ENCODE measurements at places on chromosomes 3 and 15.

DNA sequence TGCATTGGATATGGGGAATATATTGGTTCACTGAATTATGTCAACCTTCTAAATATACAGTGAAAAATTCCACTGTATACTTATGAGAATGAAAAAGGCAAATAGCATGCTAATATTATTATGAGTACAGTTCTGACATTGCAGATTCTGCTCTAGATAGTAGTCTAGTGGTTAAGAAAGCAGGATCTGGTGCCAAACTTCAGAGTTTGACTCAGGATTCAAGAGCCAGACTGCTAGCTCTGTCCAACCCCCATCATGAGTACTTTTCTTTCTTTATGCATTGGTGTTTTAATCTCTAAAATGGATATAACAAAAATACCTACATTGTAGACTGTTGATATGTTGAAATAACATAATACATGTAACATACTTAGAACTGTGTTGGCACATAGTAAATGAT lies 57.3 kb upstream of the PLSCR4 start:
- no peak for DNase-seq

GRCh38 chr15:79981831-79982455 lies 10.9 kb upstream of the BCL2A1 start:
- no peak for DNase-seq

DNA sequence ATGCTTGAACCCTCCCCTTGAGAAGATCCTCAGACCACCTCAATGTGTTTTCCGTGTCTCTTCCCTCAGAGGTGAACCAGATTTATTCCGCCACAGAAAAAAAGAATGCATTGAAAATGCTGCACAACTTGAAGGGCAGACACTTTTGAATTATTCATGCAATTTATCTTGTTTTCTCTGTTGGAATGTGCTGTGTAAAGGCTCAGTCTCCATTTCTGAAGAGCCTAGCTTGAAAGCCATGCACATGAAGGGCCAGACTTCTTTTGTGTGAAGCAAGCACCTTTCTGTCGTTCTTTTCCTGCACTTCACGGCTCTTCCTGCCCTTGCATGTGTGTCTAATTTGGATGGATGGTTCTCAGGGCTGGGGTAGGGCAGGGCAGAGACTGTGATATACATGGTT lies 79.0 kb upstream of the ATP13A5 start:
- DNase-seq, result no peak

- DNase-seq, result peak; percentile 92
Observed at GRCh38 chr15:39919748-39920509, at the start of gene GPR176. Gene GPR176, minus strand, starts transcription at chr15:39920266. Its CDS starts 240 bp downstream, at chr15:39920026.

- peak; percentile 95 for DNase-seq
Observed at GRCh38 chr15:89057506-89058133, 30.6 kb upstream of the ABHD2 start.

DNA sequence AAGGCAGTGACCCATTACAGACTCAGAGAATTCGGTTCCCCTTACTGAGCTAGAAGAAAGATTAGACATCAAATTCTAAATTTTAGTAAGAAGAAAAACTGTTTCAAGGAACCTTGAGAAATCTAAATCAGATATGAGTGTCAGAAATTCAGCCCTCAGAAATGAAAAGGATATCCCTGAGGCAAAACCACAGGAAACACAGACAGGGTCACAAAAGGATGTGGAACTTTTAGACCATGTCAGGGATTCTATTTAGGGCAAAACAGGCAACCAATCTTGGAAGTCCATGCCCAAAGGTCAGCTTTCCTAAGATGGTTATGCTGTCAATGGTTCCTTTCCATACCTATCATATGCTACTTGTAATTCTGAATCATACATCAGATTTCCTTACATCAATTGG lies 31.6 kb downstream of the SHOX2 start:
- no peak for DNase-seq

- DNase-seq, result no peak
Observed at GRCh38 chr3:190122198-190122771, 1.6 kb upstream of the P3H2 start.

- DNase-seq, result no peak
Observed at GRCh38 chr3:126111566-126112475, 27.9 kb upstream of the SLC41A3 start.

DNA sequence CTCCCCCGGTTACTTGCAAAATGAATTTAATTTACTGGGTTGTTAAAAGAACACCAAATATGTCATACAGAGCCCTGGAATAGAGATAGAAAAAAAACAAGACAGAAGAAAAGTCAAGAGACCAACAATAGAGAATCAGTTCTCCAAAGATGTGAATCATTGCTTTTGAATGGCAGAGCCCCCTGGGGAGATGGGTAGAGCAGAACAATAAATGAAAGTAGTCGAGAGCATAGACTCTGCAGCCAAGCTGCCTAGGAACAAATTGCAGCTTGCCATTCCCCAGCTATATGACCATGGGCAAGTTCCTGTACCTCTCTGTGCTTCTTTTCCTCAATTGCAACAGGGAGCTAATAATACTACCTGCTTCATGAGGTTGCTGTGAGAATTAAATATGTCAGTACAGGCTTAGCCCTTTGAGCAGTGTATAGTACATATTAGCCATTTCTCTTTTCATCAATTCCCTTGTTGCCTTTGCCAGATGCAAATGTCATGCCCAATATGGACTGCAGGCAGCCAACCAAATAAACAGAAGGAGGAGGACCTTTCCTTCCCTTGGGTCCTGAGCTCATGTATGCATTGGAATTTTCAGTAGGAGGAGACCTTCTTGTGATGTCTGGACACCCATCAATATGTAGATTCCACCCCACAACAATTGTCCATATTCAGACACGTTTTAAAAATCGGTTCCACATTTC lies 25.0 kb upstream of the BFSP2 start:
- no peak for DNase-seq

DNA sequence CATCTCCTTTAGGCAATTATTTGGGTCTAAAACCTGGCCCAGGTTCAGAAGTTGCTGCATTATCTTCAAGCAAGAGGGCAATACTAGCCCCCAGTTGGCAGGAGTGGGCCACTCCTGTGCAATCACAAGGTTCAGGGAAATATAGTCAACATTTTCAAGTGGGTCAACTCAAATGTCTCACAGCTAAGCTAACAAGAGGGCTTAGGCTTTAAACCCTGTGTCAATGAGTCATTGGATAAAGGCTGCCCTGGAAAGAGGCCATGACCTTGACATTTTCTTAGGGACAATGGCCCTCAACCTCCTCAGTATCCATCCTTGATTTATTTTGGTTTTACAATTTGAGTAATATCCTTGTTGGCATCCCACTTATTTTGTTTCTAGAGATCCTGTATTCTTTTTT lies 73.5 kb upstream of the DCP1A start:
- DNase-seq, result no peak

- DNase-seq, result no peak
Observed at GRCh38 chr3:2595486-2595885, 496.8 kb downstream of the CNTN4 start.

GRCh38 chr3:144119633-144120032 lies 148.0 kb downstream of the DIPK2A start:
- no peak for DNase-seq

DNA sequence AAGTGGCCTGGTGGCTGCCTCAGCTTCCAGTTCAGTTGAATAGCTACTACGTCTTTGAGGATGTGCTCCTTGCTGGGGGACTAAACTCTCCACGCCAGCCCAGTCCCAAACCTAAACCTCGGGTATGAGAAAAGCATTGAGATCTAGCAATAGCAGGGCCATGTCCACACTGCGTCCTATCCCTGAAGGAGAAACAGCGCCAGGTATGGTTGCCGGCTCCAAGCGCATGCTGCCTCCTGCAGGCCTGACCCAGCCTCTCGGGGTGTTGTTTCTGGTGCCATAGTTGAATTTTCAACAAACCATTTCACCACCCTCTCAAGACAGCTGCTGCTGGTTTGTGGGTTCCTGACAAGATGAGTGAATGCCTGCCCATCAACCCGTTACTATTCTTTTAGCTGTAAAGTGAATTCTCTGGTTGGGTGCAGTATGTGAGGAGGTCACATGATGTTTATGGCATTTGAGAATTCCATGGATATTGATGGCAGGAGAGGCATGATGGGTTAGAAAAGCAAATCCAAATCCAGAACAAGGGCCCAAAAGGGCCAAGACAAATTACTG lies 13.0 kb upstream of the SLC28A1 start:
- no peak for DNase-seq

DNA sequence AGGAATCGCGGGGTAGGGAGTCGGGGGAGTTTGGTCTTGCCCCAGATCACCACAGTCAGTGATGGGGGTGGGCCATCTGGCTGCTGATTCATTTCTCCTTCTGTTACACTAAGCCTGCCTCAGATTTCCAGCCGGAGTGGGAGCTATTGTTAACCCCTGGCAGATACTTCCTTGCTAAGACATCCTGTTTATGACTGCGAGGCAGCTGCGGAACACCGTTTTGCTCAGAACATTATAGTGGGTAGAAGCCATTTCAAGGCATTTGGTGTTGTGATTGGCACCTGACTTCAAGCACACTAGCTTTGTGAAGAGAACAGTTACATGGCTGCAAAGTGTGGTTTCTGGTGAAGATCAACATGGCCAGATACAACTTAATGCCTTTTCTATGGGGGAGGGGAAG lies 73.8 kb downstream of the FLNB start:
- DNase-seq, result no peak

DNA sequence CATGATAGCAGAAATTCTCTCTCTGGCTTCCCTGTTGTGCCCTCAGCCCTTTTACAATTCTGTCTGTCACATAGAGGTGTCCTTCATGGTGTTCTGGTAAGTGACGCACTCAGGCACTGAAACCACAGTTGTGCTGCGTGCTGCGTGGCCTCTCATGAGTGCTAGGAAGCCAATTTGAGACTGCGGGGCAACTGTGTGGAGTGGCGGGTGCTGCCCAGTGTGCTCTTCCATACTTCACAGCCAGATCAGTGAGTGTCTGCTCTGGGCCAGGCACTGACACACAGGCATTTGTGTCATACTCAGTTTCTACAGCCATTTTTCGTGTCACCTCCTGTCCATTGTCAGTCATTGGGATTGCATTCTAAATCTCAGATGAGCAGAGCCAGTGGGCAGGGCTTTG lies 133.1 kb upstream of the PLXNA1 start:
- DNase-seq, result no peak

DNA sequence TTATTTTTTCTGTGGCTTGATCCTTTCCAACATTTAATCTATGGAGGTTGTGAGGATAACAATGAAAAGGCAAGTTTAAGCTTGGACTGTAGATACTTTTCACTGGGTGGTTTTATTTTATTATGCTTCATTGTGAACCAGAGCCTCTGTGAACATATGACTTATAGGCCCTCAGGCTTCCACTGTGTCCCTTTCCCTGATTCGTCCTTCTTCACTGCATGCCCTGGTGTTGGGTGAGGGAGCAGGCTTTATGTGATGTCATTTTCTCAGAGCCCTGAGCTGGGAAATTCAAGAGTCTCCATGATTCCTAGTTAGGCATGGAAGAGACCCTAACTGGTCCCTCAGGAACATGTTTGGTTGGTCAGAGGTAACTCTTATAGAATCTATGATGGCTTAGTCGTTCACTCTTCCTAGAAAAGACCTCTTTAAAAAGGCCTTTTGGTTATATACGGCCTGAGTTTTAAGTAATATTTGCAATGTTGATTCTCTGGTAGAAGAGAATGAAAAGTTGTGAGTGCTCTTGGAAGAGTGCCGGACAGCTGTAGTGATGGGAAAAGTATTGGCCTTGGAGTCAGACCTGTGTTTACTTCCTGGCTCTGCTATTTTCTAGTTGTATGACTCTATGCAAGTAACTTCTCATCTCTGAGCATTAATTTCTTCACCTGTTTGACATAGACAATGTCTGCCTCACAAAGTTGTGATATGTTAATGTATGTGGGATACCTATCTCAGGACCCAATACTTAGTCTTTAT lies 168.4 kb downstream of the LPP start:
- DNase-seq, result no peak

DNA sequence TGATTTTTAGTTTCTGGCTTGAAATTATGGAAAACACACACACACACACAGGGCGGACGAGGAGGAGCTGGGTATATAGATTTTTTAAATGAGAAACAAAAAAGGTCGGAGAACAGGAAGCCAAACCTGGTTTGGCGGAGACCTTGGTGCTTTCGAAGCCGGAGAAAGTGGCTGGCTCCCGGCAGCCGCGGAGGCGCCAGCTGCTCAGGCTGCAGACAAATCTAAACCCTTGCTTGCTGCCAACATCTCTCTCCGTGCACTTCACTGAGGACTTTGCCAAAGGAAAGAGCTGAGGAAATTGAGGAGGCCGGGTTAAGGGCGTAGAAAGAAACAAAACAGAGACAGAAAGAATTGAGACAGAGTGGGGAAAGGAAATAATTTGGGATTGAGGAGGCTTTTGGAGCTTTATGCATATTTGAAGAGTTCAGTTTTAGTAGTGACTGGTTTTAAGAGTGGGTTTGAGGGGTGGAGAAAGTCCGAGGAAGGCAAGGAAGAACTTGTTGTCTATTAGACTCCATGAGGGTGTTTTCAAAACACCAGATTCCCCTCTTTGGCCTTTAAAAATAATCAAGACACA lies 2.2 kb downstream of the ZIC1 start:
- DNase-seq, result peak; percentile 45

GRCh38 chr3:143188881-143189280 lies 69.3 kb downstream of the CHST2 start:
- DNase-seq, result no peak

DNA sequence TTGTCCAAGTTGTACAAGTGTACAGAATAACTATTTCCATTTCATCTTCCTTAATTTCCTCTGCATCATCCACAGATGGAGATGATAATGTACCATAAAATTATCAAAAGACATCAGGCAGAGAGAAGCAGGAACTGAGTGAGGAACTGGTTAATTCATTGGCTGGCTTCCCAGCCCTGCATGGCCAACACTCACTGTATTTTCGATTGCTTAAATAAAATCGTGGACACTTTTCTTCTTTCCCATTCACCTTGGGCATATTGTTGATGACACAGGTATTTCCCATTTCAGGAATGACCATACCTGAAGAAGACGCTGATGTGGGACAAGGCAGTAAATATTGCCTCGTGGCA lies 144.2 kb upstream of the ABHD17C start:
- DNase-seq, result no peak

DNA sequence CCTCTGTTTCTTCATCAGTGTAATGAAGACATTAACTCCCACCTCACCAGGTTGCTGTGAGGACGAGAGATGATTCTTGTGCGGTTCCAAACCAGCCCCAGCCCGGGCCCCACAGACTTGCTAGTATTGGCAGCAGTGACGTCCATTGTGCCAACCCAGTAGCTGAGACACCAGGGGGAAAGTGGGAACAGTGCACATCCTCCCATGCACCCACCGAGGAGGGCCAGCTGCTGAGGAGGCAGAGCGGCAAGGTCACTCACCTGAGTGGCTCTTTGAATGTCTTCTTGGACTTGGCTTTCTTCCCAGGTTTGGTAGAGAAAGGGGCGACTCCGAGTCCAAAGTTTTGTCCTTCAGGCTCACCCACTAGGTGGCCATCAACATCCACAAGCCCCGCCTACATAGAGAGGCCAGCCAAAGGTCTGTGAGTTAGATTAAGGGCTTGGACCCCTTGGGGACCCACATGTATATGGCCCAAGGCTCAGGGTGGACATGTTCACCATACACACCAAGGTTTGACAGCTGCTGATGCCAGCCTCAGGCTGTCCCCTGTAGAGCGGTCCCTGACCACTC lies 38.0 kb downstream of the KIF9 start:
- no peak for DNase-seq

DNA sequence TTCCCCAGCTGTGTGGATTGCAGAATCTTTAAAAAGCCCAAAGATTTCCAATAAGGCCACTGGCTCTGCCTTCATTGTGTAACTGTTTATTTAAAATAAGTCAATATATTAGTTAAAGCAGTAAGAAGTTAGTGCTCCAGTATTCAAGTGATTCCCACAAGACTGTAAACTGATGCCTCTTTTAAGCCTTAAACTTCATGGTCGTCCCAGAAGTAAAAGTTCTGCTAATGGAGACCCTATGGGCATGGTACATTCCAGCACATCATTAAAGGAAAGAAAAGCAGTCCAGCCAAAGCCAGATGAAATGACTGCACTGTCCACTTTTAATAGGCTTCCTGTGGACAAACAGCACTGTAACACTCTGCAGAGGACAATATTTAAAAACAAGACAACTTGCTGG lies 512.6 kb downstream of the MECOM start:
- no peak for DNase-seq

Measured in aorta (tissue), 5 donors.